Neural progenitor cell (in vitro differentiated cells): ENCODE measurements at places on chromosomes 11 and 22.

GRCh38 chr11:86431258-86431657 lies 56.6 kb downstream of the CCDC81 start:
- DNase-seq: no peak

GRCh38 chr11:35157814-35158700 lies 19.1 kb downstream of the CD44 start:
- no peak for DNase-seq

DNA sequence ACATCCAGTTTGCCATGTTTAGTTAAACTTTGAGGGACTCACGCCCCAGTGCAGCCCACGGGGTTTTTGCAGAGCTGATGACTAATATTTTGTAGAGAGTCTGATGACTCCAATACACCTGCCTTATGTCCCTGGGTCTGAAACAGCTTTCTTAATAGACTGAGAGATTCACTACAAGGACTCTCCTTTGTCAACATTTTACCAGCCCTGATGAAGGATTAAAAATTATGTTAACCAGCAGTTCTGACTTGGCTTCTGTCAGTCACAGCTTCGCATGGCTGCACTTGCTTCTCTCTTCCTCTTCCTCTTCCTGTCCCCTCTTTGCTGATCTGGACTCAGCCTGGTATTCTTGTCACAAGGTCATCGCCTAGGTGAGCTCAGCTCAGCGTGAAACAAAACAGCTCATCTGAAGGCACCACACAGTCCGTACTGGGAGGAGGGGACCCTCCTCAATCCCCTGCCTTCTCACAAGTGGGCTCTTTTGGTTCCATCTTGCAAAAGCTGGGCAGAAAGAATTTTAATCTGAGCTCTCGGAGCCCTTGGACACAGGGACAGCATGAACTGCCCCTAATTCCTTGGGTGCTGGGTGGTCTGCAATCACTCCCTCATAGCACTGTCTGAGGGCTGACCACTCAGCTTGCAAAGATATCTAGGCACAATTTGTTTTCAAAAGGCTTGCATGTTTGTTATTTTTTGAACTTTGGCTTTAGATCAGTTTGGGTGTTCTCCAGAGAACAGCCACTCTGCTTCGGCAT lies 38.1 kb upstream of the POU2AF1 start:
- DNase-seq: no peak

GRCh38 chr22:41380993-41381328 lies 781 bp upstream of the TEF start:
- DNase-seq: no peak

GRCh38 chr22:17199003-17199731 lies 20.1 kb downstream of the ADA2 start:
- DNase-seq: peak; percentile 90

DNA sequence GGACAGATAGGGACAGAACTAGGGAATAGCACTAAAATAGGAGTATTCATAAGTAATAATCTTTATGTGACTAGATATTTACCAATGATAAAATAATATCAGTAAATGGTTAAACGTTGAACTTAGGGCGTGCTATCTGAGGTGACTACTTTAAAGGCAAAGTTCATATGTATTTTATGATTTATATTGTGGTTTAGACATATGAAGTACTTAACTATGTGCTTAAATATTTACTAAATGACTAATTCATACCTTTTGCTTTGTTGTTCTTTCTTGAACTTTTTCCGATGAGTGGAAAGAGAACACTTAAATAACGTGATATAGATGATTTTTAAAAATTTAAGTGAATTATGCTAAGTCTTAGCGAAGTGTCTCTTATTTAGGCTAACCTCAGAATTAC lies 14.7 kb downstream of the LUZP2 start:
- DNase-seq: no peak

- DNase-seq: no peak
Observed at GRCh38 chr11:35146074-35146521, 7.1 kb downstream of the CD44 start.

DNA sequence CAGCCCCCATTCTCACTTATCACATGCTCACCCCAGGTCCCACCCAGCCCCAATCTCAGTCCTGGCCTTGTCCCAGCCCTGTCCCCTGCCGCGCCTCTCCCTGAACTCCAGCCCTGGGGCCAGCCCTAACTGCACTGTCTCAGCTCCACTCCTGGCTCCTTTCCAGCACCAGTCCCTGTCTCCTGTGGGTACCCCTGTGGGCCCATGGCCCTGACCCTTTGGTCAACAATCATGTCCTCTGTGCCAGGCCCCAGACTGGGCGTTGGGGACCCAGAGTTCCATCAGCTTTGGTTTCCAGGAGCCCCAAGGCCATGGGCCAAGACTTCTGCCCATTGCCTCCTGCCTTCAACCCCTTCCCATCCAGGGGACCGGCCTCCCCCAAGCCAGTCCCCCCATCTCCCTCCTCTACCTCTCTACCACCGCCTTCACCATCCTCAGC lies 757 bp downstream of the SPI1 start:
- no peak for DNase-seq

GRCh38 chr11:67355794-67356386 lies 2.5 kb upstream of the POLD4 start:
- DNase-seq: peak; percentile 32

DNA sequence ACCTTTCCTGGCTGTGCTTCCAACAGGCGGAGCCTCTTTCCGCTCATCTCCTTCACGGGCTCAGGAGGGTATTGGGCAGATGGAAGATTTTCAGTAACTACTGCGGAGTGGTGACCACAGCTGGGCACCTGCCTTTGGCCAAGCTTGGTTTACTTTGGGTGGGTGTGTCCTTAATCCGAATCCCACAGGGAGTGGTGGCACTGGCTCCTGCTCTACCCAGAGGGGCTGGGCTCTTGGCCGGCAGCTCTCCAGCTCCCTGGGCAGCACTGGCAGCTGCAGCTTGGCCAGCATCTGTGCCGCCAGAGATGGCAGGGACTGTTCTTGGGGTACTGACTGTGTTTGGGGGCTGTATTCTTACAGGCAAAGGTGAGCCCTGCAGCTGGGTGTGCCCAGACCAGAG lies 29.8 kb downstream of the BID start:
- DNase-seq: no peak

DNA sequence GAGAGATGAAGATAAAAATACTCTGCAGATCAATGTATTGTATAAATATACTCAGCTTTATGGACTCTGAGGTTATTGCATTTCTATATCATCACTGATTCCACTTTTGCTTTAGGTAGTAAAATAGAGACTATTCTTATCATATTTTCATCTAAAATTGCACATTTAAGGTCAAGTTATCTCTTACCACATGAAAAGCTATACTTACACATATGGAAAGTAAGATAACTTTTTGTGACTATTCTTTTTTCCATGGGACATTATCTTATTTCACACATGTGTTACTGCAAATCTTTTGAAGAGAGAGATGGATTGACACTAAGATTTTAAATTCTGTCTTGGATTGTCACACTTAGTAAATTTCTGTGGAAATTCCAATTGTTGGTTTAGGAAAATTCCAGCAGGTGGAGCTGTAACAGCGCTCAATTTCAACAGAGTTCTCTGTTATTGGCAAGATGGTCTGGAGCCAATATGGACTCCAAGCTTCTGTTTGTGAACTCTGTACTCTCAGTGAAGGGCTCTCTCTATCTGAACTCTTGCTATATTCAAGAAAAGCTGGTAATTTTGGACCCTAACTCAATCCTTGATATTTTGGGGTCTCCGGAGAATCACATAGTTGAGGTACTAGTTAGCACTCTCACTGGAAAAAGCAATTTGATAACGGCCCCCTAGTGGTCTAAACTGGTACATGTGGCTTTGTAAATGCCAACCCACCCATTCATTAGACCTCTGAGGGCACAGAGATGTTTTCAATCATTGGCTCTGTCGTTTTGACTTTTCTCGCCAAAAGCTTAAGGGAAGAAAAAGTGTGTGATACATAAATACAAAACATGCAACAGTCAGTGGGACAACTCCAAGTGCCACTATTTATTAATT lies 429.7 kb downstream of the ETS1 start:
- DNase-seq: peak; percentile 80

DNA sequence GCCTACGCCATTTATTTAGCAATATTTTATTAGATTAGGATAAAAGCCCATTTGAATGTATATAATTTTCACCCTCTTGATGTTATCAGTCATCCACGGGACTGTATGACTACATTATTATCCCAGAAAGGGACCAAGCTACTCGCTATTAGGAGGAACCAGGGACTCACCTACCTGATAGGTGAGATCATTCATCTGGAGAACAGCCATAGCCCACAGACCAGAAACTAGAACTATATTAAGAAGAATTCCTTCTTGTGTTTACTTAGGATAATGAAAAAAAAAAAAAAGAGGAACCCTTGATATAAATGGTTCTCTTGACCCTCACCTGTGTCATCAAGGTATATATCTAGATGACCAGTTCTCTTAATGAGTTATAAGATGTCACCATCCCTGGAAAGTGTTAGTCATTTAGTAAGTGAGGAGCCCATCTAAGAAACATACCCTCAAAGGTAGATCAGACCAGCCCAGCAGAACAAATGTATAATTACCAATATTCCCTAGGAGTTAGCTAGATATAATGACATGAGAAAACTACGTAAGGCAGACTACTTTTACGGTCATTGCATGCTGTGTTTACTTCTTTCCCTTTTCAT lies 8.0 kb downstream of the SIK3 start:
- no peak for DNase-seq

DNA sequence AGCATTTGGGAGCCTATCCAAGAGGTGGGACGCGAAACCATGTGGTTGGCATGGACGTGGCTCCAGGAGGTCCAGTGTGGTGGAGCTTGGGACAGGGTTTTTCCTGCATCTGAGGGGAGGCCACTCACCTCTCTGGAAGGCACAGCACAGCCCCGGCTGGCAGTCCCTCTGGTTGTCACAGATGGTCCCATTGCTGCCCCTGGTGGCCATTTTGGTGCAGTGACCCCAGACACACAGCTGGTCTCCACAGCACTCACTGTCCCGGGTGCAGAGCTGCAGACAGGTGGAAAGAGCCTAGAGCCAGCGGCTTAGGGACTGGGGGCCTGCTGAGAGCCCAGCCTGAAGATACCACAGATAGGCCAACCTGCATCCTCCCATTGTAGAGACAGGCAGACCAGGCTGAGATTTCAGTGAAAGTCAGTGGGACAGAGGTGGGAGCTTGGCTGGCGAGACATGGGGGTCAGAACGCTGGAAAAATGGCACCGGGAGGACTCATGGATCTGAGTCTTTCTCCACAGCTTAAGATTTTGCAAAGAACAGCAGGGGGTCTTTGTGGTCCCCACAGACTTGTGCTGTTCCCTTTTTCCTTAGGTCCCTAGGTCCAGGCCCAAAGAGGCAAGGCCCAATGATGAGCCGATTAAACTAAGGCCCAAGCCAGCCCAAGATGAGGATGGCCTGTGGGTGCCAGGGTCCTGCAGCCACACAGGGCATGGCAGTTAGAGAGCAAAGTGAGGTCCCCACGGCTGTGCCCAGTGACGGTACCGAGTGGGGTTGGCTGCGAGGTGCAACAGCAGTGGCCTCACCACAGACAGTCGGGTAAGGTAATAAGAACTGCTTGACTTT lies 41.4 kb downstream of the DKK3 start:
- DNase-seq: peak; percentile 88

GRCh38 chr11:4826425-4826824 lies 5.3 kb downstream of the OR51F2 start:
- peak; percentile 4 for DNase-seq

DNA sequence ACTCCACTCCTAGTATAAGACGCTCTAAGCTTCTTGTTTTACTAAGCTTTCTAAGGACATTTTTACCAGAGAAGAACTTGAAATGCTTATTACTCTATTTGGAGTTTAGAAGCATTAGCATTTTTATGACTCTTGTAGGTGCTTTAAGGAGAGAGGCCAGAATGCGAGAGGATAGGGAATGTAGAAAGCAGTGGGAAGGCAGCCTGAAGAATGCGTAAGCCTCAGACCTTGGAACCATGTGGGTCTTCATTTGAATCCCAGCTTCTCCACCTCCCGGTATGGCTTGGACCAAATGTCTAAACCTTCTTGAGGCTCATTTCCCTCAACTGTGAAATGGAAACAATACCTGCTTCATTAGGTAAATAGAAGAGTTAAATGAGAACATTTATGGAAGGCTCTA lies 60.0 kb upstream of the AMOTL1 start:
- no peak for DNase-seq

- DNase-seq: peak; percentile 66
Observed at GRCh38 chr11:67389477-67389876, 2.3 kb upstream of the RAD9A start.

- no peak for DNase-seq
Observed at GRCh38 chr22:31393893-31394292, 5.5 kb upstream of the DRG1 start.

DNA sequence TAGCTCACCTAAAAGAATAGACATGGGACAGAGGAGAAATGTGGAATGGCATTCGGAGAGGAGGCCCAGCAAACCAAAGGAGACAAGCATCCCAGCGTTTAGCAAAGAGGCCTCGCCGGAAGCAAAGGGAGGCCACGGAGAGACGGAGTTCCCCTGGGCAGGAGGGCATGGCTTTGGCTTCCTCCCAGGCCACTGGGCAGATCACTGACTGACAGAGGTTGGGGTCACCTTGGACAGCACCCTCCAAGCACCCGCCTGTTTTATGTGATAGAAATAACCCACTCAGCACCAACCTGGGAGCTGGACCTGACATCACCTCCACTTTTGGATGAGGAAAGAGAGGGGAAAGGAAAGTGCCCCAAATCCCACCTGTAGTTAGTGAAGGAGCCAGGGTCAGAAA lies 434.1 kb downstream of the BRD1 start:
- DNase-seq: no peak

GRCh38 chr22:35860837-35861236 lies 143.2 kb downstream of the APOL5 start:
- no peak for DNase-seq

DNA sequence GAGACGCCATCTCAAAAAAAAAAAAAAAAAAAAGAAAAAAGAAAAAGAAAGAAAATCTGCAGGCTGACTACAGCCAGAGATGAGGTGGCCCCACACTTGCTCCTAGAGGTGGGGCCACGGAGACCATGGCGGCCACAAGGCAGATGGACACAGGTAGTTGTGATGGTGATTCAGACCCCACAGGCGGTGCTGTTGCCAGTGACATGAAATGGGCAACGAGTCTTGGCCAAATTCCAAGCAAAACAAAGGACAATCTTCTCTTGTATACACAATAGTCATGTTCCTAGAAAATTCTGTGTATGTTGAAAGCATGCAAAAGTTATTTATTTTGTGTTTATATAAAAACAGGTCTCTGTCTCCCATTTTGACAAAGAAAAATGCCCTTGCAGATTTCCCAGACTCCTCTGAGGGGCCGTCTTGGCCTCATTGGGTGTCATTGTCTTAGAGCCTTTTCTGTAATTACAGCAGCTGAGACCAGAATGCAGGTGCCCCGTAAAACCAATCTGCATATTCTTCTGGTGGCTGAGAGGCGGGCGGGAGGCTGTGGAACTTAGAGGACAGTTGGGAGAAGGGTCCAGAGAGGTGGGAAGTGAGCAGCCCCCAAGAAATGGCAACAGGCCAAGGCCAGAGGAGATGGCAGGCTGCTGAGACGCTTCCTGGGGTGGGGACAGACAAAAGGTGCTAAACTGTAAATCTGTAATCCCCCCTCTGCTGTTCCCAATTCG lies 22.5 kb upstream of the DAGLA start:
- no peak for DNase-seq
